ENCODE measurements at places on chromosomes 2 and 18. TPM values are rescaled to one million over a fixed set of nuclear protein-coding genes. Genes with fewer than 3 reads are reported as not detected.

The GPR35 gene
- total RNA-seq = 14.4 TPM

The CKAP2L gene
- total RNA-seq = 24.5 TPM

DNA sequence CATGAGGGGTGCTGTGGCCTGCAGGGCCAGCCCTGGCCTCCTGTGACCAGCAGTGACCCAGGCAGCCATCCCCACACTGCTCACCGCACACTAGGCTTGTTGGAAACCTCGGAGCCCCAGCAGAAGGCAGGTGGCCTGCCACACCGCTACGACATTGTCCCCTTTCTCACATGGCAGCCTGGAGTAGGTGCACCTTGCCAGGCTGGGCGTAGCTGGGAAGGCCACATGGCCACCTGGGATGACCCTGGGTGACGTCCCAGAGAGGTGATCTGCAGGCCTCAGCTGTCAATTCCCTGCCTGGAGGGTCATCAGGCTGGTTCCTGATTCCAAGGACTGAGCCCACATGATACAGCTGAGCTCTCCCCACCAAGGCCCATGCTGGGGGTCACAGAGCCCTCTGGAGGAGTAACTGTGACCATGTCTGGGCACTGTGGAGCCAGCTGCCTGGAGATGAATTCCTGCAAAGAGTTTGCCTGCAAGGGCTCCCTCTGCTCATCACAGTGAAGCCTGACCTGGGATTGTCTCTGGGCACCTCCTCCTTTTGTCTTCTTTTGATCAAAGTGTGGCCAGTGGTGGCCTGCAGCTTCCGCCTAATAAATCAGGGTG is 119.6 kb upstream of the OTOS start:
- no peak for DNase-seq

The RNF152 gene
- 0.18 TPM for total RNA-seq

The SPATA3 gene
- total RNA-seq = 0.59 TPM

The FBXO48 gene
- 1.4 TPM for total RNA-seq

GRCh38 chr2:60064687-60065389 is 488.6 kb downstream of the BCL11A start:
- DNase-seq = no peak

DNA sequence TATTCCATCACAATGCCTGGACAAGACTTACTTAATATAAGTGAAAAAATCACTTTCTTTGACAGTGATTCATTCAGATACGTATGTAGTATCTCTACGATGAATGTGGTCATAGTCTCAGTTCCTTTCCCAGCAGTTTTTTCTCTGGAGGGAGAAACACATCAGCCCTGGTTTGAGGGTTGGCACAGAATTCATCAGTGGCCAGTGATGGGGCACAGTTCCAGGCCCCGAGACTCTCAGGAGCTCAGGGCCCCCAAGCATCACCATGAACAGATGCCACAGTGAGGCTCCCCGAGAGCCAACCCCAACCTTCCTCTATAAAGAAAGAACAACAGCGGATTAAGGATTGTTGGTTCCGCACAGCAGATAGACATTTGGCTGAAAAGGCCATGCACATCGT is 12.5 kb downstream of the PRKAG3 start:
- no peak for DNase-seq

GRCh38 chr2:20917287-20917660 is 94.4 kb upstream of the LDAH start:
- no peak for DNase-seq

The SLC16A14 gene
- total RNA-seq = 1.5 TPM

DNA sequence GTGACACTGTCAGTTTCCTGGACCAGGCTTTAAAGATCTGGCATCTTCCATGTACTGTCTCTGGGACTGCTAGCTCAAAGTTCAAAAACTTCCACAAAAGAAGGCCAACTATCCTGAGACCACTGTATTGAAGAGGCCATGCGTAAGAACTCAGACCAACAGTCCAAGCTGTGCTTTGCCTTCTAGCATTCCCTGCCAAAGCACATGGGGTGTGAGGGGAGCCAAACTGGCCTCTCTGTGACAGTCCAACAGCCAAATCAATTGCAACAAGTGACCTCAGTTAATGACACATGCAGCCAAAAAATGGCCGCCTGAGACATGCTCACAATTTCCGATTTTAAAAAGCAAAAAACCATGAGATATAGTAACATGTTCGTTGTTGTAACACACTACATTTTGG is 160.3 kb upstream of the CDH19 start:
- no peak for DNase-seq

GRCh38 chr2:99430614-99431291 is 59.1 kb downstream of the REV1 start:
- no peak for DNase-seq

DNA sequence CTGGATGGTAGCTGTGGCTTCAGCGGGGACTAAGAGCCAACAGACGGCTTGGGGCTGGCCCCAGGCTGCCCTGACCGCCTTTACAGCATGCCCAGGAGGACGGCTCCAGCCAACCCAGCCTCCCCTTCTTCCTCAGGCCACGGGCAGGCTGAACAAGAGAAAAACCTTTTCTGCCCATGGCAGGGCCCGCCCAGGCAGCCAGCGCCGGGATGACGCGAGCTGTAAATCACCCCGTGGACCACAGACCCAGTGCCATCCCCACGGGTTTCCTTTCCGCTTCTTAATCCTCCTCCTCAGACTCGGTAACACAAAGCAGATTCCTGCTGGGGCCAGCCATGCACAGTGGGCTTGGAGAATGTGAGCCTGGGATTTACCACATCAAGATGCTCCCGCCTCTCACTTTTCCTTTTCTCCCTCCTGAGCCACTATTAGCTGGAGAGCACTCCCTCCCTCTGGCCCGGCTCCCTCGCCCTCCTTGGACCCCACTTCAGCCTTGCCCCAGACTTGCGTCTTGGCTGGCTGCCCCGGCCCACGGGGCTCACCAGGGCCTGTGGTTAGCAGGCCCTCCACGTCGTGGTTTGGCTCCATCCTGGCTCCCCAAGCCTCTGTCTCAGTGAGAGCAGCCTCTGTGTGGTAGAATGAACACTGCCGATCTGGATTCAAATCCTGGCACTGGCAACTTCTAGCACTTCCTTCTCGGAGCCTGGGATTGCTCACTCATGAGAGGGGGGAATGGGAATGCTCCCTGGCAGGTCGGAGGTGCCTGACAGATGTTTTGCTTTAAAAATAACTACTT is 31.4 kb downstream of the ATOH8 start:
- peak; percentile 30 for DNase-seq

The ANKRD30BL gene
- total RNA-seq = not detected
